ENCODE measurements at places on chromosomes 16 and 17.

DNA sequence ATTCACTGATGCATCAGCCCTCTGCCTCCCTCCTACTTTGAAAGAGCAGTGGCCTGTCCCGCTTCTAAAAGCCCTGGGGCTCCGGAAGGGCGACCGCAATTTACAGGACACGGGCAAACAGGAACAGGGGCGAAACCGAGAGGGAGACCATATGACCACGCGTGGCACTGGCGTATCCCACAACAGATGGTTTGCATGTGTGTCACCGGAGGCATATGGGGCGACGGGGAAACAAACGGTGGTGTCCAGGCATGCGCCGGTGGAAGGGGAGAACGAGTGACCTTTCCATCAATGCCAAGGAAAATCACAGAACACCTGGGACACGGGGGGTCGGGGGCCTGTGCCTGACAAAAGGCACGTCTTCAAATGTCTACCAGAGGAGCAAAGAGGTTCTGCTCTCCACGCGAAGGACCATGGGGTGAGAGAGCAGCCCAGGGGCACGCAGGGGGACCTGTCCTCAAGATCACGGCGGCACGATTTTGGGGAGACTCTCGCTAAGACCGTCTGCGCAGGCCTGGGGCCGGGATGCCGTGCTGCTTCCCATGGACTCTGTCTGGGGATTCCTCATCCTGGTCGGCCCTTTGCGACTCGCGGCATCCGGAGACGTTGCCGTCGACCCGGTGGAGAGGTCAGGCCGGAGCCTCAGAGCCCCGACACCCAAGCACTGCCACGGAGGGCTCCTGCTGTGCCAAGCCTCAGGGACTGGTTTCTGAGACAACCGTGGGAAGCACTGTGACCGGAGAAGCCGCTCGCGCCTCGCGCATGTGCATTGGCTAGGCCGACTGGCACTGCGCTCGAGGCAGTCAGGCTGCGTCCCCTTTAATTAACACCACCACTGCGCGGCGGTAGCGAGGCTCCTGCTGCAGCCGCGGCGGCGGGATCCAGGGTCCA, 12.8 kb upstream of the KCNJ18 start:
- peak; percentile 84 for DNase-seq

GRCh38 chr17:68854452-68854851, 100.7 kb downstream of the ABCA8 start:
- no peak for DNase-seq

GRCh38 chr17:47719411-47720152, 13.5 kb upstream of the TBX21 start:
- DNase-seq: no peak

GRCh38 chr17:357644-358043, 5.0 kb upstream of the RPH3AL start:
- no peak for DNase-seq

DNA sequence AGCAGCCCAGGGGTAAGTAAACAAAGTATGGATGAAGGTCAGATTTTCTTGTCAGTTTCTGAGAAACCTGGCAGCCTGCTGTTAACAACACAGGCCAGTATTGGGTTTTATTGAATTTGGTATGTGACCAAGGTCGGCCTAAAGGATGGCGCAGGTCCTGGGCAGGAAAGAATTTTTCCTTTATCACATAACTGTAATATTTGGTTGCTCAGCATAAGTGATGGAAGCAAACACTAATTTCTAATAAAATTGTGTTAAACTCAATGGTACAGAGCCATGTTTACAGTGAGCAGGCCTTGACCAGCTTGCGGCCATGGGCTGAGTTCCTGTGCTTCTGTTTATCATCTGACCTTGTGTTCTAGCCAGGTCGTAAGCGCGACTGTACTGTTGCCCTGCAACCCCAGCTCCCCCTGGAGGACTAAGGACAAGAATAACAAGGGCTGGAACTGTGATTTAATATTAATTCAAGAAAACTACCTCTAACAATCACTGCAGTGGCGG, 10.5 kb downstream of the POLDIP2 start:
- no peak for DNase-seq

DNA sequence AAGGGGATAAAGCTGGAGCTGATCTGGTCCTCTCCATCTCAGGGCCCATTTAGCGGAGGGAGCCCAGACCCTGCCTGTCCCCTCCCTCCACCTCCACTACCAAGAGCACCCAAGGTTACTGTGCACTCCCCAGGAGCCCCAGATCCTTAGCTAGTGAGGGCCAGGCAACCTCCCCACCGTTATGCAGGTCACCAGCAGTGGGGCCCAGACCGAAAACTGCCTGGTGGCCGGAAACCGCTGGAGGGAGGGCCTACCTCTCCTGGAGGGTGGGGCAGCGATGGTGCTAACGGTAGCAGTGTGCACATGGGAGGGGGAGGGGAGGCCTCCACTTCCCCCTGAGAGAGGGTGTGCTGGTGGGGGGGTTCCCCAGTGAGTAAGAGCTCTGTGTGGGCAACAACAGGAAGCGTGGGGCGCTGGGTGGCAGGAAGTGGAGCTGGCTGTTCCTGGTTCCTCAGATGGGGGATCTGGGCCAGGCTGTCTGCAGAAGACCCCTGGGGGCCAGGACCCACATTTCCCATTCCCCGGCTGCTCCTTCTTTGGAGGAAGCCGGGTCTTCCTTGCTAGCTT, 4.4 kb downstream of the FMNL1 start:
- peak; percentile 51 for DNase-seq

GRCh38 chr17:40827746-40828453, 5.5 kb upstream of the KRT10 start:
- no peak for DNase-seq

- no peak for DNase-seq
Measured at GRCh38 chr16:66751992-66752322, 548 bp upstream of the DYNC1LI2 start.

- no peak for DNase-seq
Measured at GRCh38 chr17:77817953-77818352, 140.6 kb upstream of the TNRC6C start.

- no peak for DNase-seq
Measured at GRCh38 chr16:28823291-28823872, 583 bp downstream of the ATXN2L start.

GRCh38 chr16:1469693-1470201, 5.1 kb downstream of the CLCN7 start:
- no peak for DNase-seq

DNA sequence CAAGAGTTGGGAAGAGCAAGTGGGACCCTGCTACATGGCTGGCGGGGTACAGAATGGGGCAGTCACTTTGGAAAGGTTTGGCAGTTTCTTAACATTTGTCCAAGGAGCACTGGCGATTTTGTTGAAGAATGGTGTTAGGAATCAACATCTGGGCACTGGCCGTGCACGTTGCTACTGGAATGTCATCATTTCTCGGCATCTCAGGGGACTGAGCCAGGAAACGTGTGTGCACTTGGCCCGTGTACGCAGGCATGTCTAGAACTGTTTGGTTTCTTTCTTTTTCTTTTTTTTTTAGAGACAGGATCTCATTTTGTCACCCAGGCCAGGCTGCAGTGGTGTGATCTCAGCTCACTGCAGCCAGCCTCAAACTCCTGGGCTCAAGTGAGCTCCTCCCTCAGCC, 17.3 kb upstream of the FOXK2 start:
- no peak for DNase-seq

GRCh38 chr17:29066047-29066446, 23.1 kb downstream of the PIPOX start:
- no peak for DNase-seq

DNA sequence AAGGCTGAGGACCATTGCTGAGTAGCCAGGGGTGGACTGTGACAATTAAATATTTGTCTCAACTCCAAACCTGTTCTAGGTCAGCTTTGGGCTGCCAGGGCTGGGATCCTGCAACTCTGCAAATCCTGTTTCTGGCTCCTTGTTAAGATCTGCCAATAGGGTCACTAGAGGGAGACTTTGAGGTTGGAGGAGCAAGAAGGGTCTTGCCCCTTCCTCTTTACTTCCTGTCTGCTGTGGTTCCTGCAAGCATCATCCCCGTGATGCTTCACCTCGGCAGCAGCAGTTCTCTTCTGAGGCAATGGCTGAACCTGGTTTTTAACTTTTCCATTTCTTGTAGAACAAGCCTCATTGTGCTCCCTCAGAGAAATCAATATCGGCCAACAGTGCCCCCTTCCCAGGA, 124.6 kb downstream of the IRX5 start:
- no peak for DNase-seq

DNA sequence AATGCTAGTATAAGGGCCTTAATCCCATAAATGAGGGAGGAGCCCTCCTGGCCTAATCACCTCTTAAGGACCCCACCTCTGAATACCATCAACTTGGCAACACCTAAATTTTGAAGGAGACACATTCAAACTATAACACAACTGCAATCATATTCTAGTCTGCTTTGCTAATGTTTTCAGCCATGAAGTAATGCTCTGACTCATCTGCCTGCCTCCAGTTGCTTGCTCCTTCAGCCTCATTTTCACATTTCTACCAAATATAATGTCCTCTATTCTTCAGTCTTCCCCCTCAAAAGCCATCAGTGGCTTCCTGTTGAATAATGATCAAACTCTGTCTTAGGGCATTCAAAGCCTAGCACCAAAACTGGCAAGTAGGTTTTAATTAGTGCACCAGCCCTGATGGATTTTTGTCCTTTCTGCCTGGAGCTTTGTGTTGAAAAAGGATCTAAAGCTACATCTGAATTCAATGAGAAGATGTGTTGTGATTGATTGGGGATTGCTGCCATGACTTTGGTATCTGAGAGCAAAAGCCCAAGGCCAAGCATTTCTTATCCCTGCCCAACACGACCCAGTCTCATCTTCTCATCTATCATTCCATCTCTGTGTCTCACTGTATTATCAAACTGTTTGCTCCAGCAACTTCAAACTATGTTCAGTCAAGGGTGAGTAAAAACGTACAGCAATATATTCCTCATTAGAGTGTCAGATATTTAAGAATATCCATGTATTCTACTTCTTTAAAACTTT, 140.8 kb upstream of the ELAC2 start:
- DNase-seq: no peak

DNA sequence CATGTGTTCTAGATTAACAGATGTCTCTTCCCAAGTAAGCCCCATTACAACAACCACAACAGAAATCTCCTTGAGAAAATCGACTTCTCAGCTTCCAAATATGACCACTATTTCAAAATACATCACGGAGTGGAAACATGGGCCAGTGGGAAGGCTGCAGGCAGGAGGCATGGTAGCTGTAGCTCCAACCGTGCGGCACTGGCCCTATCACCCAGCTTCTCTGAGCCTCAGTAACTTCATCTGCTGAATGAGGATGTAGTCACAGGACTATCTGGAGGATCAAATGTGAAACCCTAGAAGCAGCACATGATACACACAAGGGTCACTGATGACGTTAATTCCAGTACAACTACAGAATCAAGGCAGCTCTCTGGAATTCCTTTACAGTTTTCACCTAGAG, 112.2 kb downstream of the VPS53 start:
- no peak for DNase-seq

- no peak for DNase-seq
Measured at GRCh38 chr17:350706-351448, 1.7 kb downstream of the RPH3AL start.

DNA sequence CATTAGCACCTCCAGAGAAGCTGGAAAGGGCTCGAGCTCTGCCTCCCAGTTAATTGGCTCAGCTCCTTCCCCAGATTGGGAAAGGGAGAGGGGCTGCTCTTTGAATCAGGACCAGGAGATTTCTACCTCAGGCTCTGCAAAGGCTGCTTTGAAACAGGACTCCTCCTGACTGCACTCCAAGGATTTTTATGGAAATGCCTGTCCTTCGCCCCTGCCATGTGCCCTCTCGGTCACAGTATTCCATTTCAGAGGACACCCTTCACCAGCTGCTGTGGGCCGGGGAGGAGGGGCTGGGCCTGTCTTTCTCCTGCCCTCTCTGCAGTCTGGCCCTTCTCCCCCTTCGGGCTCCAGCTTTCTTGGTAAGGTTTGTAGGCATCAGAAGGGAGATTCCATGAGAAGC, 13.6 kb downstream of the MRM1 start:
- no peak for DNase-seq

- DNase-seq: no peak
Measured at GRCh38 chr17:80997424-80998117, 5.9 kb downstream of the CHMP6 start.

DNA sequence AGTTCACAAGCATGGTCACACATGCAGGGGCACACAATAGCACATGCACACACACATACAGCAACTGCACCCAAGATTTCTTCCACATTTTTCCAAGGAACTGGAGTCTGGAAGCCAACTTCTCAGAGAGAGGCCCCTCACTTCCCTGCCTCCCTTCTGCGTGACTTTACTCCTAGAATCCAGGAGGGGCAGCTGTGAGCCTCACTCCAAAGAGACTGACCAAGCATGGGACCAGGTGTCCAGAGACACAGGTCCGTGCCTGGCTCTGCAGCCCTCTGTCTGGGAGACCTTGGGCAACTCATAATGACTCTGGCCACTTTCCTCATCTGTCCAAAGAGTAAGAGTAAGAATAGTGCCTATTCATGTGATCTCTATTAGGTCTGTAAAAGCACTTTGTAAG, 104.7 kb upstream of the TMEM132E start:
- no peak for DNase-seq

DNA sequence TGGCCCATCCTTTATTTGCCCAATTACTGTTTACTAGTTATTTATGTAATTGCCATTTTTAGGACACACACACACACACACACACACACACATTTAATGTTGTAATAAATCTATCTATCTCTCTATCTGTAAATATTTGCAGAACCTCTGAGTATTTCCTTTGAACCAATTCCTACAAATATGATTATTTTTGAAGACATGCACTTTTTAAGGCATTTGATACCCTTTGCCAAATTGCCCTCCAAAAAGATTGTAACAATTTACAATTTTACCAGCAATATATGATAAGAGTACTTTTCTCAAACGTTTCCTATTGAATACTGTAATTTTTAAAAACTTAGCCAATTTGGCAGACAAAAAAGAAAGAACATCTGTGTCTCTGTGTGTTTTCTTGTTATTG, 143.8 kb upstream of the FOXF1 start:
- no peak for DNase-seq

GRCh38 chr17:10563991-10564660, 14.7 kb upstream of the MYH2 start:
- DNase-seq: no peak

DNA sequence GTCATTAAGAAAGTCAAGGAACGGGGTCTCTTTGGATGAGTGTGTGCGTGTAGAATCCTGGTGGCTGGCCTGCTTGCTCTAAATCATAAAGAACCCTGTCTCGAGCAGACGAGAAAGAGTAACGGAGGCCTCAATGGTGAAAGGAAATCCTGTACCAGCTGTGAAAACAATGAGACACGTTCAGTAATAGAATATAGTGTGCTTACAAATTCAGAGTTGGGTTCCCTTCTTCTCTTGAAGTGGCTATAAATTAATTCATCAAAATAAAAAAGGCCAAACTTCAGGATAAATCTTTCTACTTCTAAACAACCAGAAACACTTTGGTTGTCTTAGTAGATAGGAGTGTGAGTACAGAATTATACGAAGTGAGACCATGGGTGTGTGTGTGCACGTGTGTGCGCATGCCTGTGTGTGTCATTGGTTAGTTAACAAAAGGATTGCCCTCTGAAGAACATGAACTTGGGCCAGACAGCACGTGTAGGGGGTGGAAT, 48.5 kb downstream of the WWOX start:
- no peak for DNase-seq

- no peak for DNase-seq
Measured at GRCh38 chr17:46873941-46874645, 22.7 kb downstream of the WNT9B start.

GRCh38 chr17:82636626-82637598, 11.3 kb downstream of the WDR45B start:
- no peak for DNase-seq

- DNase-seq: no peak
Measured at GRCh38 chr17:45824901-45825492, 19.7 kb upstream of the SPPL2C start.

- DNase-seq: no peak
Measured at GRCh38 chr16:75452464-75453190, 11.9 kb downstream of the TMEM170A start.

GRCh38 chr16:84704253-84704652, 4.5 kb downstream of the USP10 start:
- no peak for DNase-seq
